ENCODE measurements at places on chromosomes 5 and 9.

- no peak for DNase-seq
Measured at GRCh38 chr5:72482046-72482445, 25.2 kb downstream of the ZNF366 start.

DNA sequence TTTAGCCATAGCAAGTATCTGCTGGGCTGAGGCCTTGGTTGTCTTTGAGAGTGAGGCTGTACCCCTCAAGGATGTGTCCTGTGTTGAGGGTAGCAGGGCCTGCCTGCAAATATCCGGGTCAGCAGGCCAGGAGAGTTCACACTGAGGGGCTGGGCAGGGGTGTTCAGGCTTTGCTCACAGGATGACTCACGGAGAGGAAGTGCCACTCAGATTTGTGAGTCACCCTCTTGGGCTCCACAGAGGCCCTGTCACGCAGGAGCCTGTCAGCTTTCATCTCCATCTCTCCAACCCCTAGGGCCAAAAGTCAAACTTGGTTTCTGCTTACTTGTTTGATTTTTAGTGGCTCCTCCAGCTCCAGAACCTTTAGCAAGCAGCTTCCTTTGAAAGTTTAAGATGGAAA is 211.5 kb downstream of the SEC61B start:
- peak; percentile 84 for DNase-seq

DNA sequence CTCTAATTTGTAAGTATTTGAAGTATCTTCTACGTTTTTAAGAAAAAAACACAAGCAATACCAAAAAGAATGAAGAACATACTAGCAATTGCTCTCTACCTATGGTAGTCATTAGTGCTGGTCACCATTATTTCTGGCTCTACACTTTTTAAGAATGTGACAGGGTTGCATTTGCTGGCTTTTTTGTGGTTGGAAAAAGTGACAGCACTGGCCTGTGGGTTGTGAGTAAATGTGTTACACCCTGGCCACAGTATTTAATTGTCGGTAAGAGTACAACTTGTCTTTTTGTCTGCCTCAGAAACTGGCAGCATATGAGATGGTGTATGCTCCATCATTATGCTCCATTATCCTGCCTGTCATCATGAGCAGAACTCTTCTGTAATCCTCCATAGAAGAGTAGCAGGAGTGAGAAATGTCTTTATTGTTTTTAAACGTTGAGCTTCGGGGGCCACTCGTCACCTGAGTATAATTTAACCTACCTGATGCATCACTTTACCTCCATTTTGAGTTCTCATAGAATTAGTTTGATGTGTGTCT is 449.8 kb downstream of the ISL1 start:
- no peak for DNase-seq

- no peak for DNase-seq
Measured at GRCh38 chr9:136254381-136255165, 9.0 kb upstream of the QSOX2 start.

- no peak for DNase-seq
Measured at GRCh38 chr5:56656846-56657726, 158.3 kb upstream of the MAP3K1 start.

GRCh38 chr9:131523451-131524435 is 7.3 kb downstream of the UCK1 start:
- DNase-seq: no peak

DNA sequence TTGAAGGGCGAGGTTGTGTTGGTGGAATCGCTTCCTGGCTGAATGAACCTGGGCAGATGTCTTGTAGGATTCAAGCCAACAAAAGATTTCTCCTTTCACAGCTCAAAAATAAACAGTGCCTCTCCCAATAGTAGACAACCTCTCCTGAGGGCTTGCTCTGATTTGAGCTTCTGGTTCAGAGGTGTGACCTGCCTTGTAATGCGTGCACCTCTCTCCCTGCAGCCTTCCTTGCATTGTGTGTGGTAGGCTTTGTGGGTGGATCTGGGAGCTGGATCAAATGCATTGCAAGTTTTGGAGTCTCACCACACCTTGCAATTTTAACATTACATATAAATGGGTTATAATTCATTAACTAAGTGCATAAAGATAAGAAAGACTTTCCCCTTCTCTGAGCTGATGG is 96.9 kb upstream of the PTCH1 start:
- DNase-seq: no peak

DNA sequence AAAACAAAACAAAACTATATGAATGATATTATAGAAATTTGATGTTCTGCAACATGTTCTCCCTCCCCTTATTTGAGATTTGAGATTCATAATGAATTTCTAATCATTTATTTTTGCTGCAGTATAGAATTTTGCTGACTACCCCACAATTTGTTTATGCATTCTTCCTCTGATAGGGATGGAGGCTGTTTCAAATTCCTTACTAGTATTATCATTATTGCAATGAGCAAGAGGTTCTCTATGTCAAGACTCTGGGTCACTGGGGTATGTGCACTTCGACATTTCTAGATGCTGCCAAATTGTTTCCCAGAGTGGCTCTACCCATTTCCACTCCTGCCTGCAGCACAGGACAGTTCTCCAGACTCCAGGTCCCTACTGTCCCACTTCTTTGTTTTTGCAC is 54.9 kb upstream of the DAB2IP start:
- DNase-seq: no peak

- DNase-seq: no peak
Measured at GRCh38 chr5:175448276-175448675, 4.3 kb upstream of the DRD1 start.

DNA sequence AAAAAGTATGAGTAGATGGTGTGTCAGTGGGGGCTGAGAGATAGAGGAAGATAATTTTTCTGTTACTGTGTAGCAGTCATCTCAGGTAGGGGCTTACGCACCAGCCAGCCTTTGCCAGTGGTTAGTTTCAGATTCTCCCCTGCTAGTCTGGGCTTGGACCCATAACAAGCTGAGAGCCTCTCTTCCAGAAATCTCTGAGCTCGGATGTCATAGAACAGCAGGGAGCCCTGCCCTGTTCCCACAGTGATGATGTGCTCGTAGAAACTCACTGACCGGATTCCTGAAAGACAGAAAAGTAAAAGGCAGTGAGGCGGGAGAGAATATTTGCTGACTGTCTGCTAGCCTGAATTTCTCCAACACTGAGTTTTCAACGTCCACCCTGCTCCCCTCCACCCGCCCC is 37.2 kb downstream of the DCAF12 start:
- DNase-seq: no peak

- DNase-seq: no peak
Measured at GRCh38 chr9:124285490-124285889, 27.7 kb downstream of the NEK6 start.

DNA sequence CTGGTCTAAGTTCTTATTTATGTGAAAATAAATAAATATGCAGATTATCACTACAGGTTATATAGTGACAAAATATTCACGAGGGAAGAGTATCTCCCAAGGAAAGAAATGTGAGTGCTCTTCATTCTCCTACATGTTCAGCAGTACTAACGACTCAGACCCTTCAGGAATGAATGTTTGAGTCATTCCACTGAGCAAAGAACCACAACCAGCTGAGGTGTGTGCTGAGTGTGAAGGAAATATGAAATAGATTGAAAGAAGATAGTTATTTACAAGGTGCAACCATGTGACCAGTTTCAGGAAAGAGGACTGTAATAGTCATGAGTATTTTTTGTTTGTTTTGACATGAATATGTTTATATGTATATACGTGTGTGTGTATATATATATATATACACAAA is 228.7 kb downstream of the TUSC1 start:
- DNase-seq: no peak

GRCh38 chr5:123559434-123559775 is 47.4 kb downstream of the CSNK1G3 start:
- no peak for DNase-seq

GRCh38 chr9:19924080-19924479 is 135.2 kb upstream of the SLC24A2 start:
- DNase-seq: peak; percentile 49

DNA sequence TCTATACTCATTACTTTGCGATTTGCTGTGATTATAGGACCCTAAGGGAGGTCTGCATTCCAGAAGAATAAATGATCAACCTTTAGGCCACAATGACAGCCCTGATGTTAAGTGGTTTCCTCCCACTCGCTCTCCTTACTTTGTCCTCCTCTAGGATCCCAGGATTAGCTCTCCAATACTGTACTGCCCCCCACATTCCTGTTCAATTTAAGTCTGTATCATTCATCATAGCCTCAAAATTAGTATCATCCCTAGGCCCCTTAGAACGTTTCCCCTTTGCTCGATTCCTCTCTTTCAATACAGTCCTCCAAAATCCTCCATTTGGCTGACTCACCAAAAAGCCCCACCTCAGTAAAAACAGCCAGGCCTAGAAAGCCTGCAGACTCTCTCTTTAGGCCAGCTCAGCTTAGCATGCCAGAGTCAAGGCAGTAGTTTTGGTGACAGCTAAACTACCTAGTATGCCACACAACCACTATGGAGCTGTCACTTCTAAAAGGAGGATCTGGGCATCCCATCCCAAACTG is 24.4 kb downstream of the RNF145 start:
- no peak for DNase-seq

GRCh38 chr5:132484391-132484725 is 6.2 kb downstream of the IRF1 start:
- DNase-seq: no peak

DNA sequence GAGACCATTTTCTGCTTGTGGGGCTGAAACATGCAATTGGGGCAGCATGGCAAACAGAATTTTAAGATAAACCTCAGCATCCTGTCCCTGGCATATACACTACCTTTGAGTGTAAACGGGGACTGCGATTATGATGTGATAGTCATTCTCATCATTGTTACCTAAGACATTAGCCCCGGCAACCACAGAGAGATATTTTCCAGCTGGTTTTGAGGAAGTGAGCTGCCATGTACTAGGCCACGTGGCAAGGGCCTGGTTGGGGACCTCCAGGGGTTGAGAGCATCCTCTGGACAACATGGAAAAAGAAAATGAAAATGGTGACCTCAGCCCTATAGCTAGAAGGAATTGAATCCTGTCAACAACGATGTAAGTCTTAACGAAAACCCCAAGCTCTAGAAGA is 623.6 kb upstream of the CDH18 start:
- DNase-seq: no peak

DNA sequence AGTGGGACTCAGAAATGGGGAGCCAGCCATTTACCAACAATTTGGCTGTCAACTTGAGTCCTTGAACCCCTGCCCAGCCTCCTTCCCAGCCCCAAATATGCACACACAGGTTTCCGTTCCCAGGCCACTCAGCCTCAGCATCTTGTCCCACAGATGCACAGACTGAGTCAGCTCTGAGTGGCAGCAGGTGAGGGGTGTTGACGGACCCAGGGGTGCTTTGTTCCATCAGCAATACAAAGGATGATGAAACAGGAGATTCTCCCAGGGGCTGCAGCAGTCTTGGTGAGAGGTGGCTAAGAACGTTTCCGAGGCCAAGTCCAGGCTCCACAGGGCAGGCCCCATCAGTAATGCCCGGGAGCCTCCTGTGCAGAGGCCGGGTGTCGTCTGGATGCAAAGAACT is 4.9 kb upstream of the OLFM1 start:
- DNase-seq: no peak

- DNase-seq: no peak
Measured at GRCh38 chr9:94101162-94101853, 17.0 kb downstream of the PTPDC1 start.

DNA sequence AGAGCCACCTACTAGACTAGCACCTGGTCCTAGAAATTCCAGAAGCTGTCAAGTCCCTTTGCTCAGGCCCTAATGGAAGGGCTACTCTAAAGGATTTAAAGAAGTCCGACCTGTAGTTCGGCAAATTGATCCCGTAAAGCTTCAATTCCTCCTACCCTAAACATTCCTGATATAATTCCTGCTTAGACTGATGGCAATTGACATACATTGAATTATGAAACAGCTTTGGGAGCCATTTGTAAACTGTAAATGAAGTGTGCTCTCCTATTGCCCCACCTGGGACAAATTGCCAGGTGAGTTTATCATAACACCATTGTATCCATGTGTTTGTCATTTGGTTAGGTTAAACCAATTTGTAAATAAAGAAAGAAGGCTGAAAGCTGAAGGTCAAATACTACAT is 104.4 kb downstream of the EGFLAM start:
- DNase-seq: no peak

- no peak for DNase-seq
Measured at GRCh38 chr9:113705928-113706519, 170.1 kb upstream of the ZNF618 start.

GRCh38 chr5:91938441-91938840 is 555.3 kb upstream of the ARRDC3 start:
- no peak for DNase-seq

DNA sequence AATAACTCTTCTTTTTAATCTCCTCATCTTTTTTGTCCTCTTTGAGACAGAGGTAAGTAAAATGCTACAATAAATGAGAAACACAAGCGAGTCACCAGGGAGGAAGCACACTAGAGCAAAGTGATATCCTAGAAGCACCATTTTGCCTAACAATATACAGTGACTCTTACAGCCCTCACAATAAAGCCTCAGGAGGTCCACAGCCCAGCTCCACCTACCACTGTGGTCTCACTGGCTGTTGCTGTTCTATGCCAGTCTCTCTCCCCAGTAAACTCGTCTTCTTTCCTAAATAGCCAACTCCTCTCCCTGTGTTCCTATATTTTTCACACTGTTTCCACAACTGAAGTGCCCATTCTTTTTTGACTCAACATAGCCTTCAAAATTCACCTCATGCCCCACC is 44.3 kb downstream of the TNFSF15 start:
- no peak for DNase-seq

GRCh38 chr9:123680352-123680751 is 249.6 kb downstream of the DENND1A start:
- no peak for DNase-seq

DNA sequence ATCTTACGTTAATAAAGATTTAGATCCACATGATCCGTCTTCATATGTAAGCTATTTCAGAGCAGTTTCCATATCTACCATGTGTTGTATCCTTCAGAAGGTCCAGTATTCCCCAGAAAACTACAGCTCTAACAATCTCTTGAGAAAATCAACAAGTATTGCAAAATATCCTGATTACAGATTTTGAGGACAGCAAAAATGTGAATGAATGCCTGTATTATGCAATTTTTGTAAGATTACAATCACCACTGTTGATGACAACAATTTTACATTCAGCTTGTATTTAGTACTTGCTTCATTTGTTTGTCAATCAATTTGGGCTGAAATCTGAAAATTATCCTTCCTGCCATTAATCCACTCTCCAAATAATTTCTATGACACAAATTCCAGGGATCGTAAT is 43.0 kb upstream of the FLT4 start:
- no peak for DNase-seq

- no peak for DNase-seq
Measured at GRCh38 chr9:13575558-13575957, 296.1 kb upstream of the MPDZ start.

- DNase-seq: no peak
Measured at GRCh38 chr5:84622461-84622860, 237.8 kb upstream of the EDIL3 start.

DNA sequence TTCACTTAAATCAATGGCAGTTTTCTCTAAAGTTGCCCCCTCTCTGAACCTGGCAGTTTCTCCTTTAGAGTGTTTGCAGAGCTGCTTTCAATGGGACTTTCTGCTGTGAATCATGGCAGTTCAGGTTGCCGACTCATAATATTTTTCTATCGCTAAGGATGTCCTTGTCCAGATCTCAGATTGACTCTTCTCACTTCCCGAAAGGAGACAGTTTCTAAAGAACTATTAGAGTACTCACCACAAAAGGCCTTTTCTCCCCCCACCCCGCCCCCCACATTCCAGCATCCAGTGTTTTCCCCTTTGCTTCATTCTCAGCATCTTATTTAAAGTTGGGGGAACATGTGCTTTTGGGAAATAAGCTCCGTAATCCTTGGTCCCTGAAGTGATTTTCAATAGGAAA is 443.5 kb upstream of the KLF4 start:
- no peak for DNase-seq

- peak; percentile 13 for DNase-seq
Measured at GRCh38 chr9:101398930-101399642, 435 bp downstream of the ZNF189 start.
